ENCODE measurements at places on chromosomes 7 and 10.

DNA sequence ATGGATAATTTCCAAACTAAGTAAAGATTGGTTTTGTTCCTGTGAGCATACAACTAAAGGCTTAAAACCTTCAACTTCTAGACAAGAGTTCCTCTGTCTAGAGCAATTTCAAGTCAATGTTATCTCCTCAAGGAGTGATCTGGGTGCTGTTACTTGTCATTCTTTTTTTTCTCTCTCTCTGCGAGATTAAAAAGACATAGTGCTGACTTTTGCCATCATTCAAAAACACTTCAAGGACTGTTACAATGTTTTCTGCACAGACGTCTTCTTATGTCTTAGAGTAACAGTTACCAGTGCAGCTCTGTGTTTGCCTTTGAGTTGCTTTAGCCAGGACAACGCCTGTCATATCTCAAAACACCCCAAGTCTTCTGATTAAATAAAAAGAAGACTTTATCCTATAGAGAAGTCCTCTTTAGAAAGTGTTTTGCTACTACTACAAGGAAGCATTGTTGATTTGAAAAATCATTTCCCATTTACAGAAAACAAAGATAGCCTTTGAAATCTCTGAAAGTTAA lies 263.5 kb upstream of the FERD3L start:
- DNase-seq: no peak

- DNase-seq: no peak
These were observed 504.2 kb upstream of the PHF14 start for GRCh38 chr7:10469476-10469875.

DNA sequence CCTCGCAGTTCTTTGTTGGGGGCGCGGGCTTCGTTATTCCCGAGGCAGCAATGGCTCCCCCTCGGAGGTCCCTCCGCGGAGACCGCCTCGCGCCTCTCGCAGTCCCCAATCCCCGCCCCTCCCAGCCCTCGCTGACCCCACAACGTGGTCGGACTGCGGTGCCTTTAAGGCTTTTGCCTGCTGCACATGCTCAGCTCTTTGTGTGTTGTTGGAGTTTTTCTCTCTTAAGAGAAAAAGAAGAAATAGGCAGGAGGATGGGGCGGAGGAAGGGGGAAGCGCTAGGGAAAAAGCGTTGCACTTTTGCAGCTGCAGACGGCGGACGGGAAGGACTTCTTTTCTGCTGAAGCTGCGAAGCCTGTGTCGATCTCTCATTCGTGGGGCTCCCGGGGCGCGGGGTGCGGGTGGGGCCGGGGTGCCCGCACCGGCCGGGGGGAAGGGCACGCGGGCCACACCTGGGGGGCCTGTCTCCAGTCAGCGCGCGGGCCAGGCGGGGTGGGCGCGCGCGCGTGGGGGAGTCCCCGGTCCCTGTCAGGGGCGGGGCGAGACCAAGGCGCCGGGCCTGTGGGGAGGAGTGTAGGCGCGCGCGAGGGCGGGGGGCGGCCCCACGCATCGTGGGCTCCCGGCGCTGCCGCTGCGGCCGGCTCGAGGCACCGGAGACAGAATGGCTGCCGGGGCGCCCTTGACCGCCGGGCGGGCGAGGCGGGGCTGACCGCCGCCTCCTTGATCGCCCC lies 445 bp upstream of the ATRNL1 start:
- DNase-seq: no peak

DNA sequence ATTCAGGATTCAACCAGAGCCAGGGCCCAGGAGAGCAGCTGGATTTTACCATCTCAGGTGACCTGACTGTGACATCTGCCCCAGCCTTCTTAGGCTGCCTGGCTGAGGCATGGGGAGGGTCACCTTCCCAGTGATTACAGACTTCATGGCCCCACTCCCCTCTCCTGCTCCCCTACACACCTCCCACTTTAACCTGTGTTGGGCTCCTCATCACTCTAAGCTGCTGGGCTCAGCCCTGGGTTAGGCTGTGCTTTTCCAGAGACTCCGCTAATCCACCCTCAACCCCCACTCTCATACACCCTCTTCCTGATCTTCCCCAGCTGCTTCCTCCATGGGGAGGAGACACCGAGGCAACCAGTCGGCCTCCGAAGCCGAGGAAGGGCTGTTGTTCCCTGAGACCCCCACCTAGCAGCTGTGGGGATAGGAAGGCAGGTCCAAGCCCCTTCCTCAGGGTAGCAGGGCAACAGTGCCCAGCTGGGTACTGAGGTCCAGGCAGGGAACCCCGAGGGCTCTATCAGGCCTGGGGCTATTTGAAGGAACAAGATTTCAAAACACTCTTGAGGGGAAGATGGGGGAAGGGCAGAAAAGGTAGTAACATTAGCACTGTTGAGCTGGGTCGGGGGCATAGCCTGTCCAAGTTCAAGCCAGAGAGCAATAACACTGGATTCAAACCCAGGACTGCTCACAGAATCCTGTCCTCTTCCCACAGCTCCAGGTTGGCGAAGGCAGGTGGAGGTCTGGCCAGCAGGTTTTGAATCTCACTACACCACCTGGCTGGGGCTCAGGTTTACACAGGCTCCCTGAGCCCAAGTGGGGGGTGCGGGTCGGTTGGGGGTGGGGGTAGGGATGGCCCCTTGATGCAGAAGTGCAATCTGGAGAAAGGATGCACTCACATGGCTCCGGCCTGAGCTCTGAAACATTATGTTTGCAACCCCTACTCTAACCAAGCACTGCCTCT lies 1.8 kb downstream of the IMPDH1 start:
- DNase-seq: no peak

DNA sequence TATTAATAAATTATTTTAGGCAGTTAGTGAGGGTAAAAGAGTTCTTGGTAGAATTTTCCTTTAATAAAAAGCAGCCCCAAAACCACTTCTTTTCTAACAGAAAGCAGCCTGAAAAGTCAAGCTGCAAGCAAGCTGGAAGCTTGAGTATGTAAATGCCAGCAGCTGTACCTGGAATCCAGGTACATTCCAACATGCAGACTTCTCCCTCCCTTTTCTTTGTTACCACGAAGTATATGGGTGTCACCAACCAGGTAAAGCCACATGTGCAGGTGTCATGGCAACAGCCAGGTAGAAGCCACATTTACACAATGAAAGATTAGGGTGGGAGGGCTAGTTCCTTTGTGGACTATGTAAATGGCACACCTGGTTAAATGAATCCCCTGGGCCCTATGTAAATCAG lies 114.6 kb downstream of the EPC1 start:
- DNase-seq: no peak

DNA sequence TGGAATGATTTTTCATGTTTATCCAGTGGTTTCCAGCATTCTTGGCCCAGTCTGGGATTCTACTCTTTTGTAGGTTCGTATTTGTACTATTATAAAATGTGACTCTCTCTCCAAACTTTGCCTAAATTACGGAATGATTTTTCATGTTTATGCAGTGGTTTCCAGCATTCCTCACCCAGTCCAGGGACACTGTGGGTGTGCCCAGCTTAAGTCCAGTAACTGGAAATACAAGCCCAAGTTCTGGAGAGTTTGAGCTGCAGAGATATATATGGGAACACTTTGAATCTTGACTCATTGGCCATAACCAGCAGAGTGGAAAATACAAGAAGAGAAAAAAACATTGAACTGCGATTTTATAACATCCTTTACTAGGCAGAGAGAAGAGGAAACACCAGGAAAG lies 5.9 kb upstream of the MAGI2 start:
- no peak for DNase-seq

DNA sequence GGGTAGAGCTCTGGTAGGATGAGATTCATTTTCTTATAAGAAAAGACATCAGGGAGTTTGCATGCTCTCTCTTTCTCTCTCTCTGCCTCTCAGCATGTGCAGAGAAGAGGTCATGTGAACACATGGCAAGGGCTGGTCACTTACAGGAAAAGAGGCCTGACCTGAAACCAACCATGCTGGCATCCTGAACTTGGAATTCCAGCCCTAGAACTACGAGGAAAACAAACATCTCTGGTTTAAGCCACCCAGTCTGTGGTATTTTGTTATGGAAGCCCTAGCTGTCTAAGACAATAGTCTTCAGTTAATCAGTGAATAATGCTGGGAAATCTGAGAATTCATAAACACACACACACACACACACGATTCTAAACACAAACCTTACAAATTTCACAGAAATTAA lies 1104.2 kb upstream of the LRRN3 start:
- no peak for DNase-seq

GRCh38 chr10:117617659-117618058 lies 75.1 kb downstream of the EMX2 start:
- no peak for DNase-seq

DNA sequence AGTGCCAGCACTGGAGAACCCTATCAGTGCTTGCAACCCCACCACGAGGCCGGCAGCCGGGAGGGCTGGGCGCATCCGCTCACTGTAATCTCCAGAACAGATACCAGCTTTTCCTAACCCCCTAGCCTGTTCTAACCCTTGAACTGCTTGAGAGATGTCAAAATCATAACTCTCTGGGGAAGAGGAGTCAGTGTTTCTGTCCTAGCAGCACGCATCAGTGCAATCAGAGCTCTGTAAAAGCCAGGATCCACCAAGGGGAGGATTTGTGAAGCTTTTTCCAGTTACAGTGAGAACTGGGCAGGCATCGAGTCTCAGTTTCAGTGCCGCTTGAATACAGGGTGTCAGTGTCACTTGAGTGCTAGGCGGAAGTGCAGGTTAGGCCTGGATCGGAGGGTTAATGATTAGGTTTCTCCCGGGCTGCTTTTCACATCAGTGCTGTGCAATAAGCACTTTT lies 104.5 kb upstream of the INSYN2A start:
- DNase-seq: no peak

- no peak for DNase-seq
These were observed 154.0 kb downstream of the RAB11FIP2 start for GRCh38 chr10:117892681-117893220.

DNA sequence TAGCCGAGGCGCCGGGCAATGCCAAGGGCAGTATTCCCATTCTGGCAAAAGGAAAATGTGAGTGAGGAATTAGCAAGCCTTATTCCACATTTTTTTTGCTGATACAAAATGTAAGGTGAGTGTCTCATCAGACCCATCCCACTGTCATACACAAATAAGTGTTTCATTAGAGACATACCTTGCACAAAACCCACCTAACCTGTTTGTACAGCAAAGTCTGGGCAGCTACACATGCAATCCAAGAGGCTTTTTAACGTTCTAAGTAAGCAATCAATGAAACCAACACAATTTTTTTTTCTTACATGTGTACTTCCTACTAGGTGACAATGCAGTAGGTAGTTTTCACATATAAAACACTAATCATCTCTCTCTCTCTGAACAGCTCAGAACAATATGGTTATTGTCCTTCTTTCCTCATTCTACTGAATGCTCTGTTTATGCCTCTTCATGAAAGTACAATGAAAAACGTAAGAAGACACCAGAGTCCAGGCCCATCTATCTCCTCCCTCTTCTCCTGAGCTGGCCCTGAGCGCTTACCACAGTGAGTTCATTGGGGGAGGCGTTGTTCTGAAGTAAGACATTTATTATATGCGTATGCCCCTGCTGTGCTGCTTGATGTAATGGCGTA lies 217.2 kb downstream of the ANK3 start:
- DNase-seq: no peak

GRCh38 chr7:111780527-111780926 lies 218.2 kb upstream of the IMMP2L start:
- no peak for DNase-seq

DNA sequence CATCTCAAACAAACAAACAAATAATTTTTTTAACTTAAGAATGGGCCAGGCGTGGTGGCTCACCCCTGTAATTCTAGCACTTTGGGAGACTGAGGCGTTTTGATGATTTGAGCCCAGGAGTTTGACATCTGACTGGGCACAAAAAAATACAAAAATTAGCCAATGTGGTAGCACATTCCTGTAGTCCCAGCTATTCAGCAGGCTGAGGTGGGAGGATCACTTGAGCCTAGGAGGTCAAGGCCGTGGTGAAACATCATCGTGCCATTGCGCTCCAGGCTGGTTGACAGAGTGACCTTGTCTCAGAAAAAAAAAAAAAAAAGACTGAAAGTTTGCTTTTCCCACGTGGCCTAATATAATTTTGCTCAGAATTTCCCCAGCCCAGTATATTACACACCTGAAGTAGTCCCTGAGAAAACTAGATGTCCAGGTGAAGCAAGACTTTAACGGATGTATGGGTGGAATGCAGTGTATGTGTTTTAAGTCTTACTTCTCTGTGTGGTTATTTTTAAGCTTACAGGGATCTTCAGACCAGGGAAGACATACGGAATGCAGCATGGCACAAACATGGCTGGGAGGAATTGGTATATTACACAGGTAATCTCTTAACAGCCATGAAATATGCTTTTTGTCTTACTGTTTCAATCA lies 32.6 kb downstream of the NIPSNAP2 start:
- DNase-seq: no peak

DNA sequence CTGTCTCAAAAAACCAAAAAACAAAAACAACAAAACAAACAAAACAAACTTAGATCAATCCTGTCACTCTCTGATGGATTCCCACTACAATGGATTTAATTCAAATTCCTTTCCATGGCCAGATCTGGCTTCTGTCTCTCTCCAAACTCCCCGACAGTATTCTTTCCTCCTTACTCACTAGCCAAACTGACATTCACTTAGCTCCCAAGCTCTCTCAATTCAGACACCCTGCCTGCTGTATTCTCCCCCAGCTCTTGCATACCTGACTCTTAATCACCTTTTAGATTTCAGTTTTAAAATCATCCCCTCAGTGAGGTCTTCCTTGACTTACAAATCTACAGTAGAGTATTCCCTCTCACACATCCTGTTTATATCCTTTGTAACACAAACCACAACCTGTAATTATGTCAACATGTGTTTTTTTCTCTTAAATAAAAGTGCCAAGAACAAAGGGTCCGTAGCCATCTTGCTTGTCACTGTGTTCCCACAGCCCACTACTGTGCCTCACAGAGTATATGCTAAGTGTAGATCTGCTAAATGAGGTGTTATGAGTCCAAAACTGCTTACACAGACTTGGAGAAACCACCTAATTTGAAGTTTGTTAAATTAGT lies 14.4 kb downstream of the HERPUD2 start:
- DNase-seq: no peak

DNA sequence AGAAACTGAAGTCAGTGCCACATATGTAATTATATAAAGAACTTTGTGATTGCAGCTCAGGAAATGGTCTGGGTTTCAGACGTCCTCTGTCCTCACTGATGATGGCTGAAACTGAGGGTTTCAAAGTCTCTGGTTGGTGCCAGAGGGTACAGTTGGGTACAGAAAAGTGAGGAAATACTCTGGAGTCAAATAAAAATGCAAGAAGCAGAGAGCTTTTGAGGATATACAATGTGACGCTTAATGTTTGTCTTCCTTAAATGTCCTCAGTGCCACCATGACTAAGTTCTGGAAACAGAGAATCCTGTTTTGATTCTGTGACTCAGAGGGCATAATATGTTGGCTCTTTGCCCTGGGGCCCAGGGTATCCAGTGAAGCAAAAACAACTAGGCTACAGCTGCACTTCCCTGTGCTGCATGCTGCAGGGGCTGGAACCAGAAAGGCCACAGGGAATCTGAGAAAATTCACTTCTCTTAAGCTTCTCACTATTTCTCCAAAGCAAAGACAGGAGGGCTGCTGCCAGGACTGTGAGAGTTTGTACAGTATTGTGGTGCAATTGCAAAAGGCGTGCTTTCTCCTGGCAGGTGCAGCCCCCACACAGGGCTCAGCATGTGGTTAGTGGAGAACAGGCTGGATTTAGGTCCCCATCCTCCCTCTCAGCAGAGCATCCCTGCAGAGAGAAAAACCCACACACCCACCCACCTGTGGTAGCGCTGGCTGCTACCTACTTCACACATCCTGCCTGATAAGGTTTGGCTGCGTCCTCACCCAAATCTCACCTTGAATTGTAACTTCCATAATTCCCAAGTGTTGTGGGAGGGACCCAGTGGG lies 169.5 kb upstream of the SVIL start:
- DNase-seq: no peak

Measured in activated gamma-delta T cell treated with anti-CD3 and anti-CD28 coated beads, Interleukin-2, amount 50 U/mL, for 16 hours (primary cell).